ENCODE measurements at places on chromosomes 12 and 14.

DNA sequence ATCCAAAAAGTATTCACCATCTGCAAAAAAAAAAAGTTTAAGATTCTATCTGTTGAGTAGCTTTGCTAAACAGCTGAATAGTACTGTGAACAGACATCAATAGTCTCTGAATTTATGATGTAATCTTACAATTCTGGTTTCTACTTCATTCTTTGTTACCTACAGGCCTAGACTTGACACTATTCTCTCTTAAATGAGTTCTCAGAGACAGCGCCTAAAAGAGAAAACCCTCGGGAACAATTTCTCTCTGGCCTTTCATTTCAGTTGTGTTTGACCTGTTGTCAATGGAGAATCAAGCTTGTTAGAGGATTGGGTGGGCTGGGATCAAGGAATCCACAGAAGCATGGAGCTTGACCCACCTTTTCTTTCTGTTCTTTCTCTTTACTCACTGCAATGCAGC is 5.9 kb upstream of the TWF1 start:
- DNase-seq = no peak

DNA sequence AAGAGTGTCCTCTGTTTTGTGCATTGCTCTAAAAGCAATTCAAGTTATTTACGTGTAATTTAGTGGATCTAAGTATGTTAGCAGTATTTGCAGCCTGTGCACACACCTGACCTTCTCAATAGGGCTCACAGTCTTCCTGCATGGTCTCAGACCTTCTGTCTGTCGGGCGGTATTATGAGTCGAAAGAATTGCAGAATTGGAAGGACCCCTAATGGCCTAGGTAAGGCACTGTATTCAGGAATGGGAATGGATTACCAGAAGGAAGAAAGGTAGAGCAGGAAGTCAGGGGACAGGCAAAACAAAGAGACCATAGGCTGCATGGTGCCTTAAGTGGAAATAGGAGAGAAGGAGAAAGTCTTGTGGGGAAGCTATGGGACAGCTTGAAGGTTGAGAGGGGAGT is 341.6 kb downstream of the VRK1 start:
- DNase-seq = no peak

GRCh38 chr12:76866726-76867125 is 12.1 kb downstream of the CSRP2 start:
- no peak for DNase-seq

GRCh38 chr14:69606258-69607184 is 4.9 kb upstream of the SUSD6 start:
- DNase-seq = no peak

DNA sequence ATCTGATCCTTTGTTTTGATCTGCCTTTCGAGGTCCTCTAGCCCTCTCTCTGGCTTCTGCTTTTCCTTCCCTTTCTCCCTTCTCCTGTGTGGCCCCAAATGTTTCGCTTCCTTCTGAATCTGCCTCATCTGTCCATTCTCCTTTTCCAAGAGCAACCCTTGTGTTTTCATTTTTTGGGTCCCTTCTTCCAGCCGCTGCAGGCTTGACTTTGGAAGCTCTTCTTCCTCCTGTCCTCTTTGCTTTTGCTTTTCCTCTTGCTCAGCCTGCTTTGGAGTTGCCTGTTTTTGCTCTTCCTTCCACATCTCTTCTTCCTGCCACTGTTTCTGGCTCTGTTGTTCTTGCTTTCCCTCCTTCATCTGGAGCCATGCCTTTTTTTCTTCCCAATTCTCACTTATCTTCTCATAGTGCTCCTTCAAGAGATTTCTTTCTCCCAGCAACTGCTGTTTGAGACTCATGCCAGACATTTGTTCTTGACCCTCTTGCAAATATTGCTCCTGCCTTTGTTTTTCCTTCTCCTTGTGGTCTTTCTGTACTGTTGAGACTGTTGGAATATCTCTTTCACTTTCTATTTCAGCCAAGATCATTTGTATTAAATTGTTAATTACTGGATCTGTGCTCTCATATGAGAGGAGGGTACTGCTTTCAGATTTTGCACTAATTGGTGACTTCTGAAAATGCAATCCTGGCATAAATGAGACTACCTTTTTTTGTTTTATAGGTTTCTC is 42.4 kb downstream of the FAM186A start:
- no peak for DNase-seq

DNA sequence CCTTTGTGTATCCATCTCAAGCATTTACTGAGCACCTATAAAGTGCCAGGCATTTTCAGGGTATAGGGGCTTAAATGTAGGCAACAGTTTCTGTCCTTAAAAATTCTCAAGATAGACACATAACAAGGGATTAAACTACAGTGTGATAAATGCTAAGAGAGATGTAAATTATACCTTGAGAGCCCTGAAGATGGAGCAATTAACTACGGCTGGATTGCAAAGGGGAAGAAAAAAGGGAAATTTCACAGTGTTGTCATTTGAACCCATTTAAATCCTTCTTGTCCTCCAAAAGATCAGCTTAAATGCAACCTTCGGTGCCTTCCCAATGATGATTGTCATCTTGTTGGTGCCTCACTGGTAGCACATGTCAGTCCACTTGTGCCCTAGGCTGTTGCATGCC is 11.5 kb upstream of the IL26 start:
- no peak for DNase-seq

GRCh38 chr14:104794099-104794498 is 1.4 kb downstream of the AKT1 start:
- no peak for DNase-seq

DNA sequence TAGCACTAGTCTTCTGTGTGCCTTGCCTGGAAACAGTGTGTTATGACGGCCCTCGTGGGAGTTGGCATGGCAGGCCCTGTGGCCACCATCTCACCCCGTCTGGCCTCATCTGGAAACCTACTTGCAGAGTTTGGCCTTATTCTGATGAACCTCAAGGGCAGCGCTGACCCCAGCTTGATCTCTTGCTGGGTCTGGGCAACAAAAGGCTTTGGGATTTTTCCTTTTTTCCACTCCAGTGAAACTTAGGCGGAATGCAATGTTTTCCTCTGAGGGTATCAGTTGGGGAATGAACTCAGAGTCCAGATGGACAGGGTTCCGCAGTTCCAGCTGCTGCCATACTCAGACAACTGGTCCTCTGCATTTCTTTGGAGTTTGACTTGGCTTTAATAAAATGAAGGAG is 15.9 kb downstream of the CACNA1C start:
- DNase-seq = no peak

DNA sequence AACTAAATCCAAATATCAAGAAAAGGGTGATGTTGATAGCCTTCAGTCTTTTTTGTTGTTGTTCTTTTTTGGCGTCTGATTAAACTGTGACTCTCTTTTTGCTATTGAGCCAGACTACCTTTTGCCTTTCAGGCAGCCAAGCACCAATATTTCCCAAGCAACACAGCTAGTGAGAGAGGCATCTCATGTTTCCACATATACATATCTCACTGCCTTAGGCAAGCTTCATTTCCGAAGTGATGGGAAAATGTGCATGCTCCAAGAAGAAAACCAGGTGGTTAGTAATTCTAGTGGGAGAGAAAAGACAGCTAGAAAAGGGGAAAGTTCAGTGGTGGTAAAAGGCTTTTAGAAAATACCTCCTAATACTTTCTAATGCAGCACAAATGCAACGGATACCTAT is 277.7 kb downstream of the TMTC2 start:
- DNase-seq = no peak

DNA sequence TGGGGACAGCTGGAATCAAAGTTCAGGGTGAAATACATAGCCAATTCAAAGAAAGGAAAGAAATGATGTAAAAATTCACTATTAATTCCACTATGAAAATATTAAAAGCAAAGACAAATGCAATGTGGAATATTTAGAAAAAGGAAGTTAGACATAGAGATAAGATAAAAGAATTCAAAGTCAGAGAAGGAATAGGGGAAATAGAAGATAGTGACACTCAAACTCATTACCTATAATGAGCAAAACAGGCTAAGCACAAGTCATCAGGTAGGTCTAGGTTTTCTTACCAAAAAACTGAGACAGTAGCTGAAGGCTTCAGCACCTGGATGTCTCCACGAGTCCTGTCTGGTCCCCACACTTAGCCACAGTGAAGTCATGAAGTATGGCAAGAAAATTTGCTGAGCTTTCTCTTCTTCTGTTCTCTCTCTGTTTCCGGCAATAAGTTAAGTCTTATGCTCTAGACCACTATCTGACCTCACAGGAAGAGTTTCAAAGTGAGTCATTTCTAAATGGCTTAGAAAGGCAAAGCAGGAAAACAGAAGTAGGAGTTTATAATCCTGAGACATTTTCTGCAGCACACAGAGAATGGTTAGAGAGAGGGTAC is at the start of gene C3AR1:
C3AR1 (minus strand) TSS at position 369 of the 604 bp plus-strand sequence. CDS start 6,174 bp downstream, outside the sequence.
- no peak for DNase-seq

- DNase-seq = no peak
These were observed 98.1 kb upstream of the VRK1 start for GRCh38 chr14:96698960-96699539.

DNA sequence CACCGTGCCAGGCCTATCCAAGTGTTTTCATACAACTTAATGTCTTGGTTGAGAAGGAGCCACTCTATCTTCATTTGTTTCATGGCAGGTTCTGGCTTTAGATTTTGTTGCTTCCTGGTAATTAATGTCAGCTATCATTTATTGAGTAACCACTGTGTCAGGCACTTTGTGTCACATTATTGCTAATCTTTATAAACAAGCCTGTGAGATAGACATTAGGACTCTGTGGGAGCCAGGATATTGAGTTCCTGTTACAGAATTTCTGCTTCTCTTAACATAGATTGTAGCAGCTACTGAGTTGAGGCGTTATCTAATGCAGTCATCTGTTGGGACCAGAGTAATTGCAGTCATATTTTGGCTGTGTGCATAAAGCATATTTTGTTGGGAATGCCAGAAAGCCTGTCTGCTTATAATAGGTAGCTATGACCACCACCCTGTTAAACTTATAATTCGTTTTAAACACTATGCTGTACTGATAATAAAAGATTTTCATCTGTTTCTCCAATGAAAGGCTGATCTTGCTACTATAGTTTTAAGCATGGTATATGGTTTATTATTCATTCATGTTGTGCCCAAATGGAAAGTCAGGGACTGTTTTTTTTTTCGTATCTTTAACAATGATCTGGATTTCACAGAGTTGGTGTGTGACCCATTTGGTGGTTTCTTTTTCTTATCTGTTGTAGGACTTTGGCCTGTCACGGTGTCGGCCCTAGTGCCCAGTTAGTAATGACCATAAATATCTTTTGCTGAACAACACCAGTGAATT is 432.6 kb downstream of the PCNX1 start:
- no peak for DNase-seq

DNA sequence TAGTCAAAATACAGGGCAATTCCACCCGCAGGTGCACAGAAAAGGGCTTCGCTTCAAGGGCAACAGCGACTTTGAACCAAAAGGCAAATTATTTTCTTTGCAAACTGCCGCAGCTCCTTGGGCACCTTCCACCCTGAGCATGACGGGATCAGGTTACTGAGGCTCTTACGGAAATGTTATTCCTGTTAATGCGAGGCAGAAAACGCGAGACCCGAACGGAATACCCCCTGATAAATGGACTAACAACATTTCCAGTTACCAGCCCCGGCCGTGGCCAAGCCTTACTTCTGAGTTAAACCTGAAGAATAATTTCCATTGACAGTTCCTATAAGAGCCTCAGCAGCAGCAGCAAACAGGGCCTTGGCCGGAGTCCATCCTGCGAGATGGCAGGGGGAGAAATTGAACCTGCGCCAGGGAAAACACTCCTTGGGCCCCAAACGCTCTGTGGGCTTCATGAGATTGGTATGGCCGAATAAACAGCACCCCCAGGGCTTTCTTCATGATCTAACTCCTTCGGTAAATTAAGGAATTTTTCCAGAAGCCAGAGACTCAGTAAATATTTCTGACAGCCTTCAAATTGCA is 70.0 kb upstream of the DICER1 start:
- DNase-seq = no peak

DNA sequence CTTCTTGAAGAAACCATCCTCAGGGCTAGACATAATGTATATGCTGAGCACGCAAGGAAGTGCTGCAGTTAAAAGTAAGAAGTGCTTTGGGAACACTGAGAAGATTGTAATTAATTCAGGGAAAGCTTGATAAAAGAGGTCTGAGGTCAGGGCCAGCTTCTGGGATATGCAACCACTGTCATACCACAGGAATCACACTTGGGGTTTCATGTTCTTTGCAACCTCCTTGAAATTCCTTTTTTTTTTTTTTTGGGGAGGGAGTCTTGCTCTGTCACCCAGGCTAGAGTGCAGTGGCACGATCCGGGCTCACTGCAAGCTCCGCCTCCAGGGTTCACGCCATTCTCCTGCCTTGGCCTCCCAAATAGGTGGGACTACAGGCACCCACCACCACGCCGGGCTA is 6.9 kb downstream of the PAH start:
- DNase-seq = no peak

GRCh38 chr14:32039401-32040030 is 37.6 kb upstream of the ARHGAP5 start:
- DNase-seq = no peak

DNA sequence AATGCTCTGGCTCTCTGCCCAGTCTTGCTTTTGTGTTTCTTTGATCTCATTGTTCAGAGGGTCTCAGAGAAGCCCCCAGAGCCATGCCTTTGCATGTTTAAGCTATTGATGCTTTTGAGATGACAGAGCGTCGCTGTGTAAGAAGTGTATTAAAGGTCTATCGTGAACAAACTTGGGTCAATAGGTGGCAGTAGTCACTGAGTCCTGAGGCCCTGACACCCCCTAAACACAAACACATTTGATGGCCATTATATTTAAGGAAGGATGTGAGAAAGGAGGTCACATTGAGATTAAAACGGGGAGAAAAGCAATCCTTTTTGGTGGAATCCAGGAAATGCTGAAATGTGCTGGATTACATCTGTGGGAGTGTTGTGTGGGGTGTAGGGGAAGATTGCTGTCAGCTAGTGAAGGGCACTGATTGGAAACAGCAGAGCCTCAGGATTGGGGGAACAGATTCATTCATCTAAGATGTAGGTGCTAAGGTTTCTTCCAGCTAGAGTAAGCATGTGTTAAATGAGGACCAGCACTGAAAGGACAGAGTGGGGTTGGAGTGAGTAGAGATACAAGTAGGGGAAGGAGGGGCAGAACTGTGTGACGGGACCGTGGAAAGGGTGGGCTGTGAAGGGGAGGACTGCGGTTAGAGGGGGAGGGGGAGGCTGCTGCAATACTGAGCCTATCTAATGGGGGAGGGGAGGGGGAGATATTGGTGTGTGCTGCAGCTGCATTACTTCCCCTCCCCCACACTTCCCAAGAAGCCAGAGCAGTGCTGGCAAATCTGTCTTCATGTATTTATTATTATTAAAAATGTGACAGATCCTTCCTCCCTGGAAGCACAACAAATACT is 12.7 kb downstream of the NGDN start:
- no peak for DNase-seq

- DNase-seq = no peak
These were observed 269.5 kb downstream of the FBXL14 start for GRCh38 chr12:1324910-1325309.

GRCh38 chr14:63578300-63578699 is 35.1 kb upstream of the PPP2R5E start:
- no peak for DNase-seq

GRCh38 chr12:58388261-58388660 is 446.9 kb downstream of the ATP23 start:
- no peak for DNase-seq

DNA sequence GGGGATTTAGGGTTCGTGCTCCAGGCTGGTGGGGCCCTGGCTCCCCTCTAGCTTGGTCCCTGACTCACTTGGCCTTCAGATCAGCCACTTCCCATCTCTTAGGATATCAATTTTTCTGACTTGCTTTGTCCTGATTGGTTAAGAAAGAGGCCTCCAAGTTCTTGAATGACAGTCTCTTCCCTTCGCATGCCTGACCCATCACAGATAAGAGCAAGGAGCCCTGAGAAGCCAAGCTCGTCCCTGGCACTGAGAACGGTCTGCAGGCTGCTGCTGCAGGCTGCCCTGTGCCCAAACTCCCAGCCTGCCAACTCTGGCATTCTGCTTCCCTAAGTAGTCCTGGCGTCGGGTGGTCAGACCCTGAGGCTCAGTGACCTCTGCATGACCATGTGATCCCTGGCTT is 794 bp upstream of the LRTM2 start:
- no peak for DNase-seq
